T-helper 17 cell (primary cell): ENCODE measurements at places on chromosomes 7 and 10.

GRCh38 chr7:74412603-74413002, 41.1 kb upstream of the GTF2IRD1 start:
- DNase-seq = no peak

DNA sequence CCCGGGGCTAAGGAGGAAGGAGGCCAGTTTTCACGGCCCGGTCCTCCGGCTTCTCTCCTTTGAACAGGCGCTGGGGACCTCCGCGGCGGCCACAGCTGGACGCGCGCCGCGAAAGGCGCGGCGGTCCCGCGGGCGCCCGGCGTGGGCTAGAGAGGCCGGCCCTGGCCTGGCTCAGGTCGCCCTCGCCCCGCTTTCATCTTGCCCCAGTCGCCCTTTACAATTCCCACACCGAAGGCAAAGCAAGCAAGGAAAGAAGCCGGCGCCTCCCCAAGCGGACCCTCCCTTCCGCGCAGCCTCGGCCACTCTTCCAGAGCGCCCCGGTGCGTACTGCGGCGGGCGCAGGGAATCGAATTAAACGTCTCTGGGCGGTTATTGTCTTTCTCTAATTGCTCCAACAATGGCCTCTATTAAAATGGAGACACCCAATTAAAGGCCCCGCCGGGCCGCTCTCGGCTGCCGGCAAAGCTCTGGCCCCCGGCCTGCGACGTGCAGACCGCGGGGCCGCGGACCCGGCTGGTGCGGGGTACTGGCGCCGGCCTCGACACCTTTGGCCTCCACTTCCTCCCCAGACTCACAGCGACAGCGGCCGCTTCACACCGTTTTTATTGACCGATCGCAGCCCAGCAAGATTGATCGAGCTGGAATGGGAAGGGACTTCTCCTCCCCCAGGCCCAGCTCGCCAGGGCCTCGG, 4.5 kb upstream of the GATA3 start:
- no peak for DNase-seq

- DNase-seq = no peak
Observed at GRCh38 chr7:123308254-123308951, 108.6 kb upstream of the SLC13A1 start.

DNA sequence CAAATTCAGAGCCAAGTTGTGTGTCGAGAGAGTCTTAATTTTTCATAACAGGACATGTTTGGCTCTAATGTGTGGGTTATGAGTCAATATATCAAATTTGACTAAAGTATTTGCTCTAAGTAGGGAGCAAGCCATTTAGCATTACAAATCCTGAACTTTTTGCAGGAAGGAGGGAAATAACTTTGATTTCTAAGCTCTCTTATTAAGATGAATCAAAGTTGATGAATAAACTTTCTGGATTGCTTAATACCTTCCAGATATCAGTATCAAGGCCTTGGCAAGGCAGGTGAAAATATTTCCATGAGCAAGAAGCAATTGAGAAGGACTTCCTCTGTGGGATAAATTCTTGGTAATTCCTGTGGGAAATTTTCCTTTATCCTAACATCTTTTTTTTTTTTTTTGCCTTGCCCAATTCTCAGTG, 258.8 kb downstream of the AHR start:
- no peak for DNase-seq

GRCh38 chr7:131952365-131952764, 395.9 kb upstream of the PODXL start:
- no peak for DNase-seq

DNA sequence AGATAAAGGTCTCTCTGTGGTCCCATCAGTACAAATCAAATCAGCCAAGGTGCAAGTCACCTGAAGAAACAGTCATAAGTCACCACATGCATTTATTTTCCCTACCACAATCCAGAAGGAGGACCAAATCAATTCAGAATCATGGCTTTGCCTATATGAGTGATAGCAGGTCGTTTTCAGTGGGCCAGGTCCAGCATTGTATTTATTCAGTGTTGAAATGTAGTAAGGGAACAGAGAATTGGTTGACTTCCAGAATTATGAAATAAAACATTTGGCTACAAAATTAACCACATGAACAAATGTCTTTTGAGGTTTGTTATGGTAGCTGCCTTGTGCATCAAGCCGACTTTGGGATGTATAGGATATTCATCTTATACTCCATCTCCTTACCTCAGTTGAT, 88.4 kb downstream of the POLR1F start:
- no peak for DNase-seq

- no peak for DNase-seq
Observed at GRCh38 chr10:19048489-19048888, at the start of gene MALRD1. Gene MALRD1 (plus strand): TSS chr10:19048801. CDS start chr10:19048939, 138 bp downstream.

- DNase-seq = no peak
Observed at GRCh38 chr10:103802081-103802480, 53.3 kb downstream of the SH3PXD2A start.

DNA sequence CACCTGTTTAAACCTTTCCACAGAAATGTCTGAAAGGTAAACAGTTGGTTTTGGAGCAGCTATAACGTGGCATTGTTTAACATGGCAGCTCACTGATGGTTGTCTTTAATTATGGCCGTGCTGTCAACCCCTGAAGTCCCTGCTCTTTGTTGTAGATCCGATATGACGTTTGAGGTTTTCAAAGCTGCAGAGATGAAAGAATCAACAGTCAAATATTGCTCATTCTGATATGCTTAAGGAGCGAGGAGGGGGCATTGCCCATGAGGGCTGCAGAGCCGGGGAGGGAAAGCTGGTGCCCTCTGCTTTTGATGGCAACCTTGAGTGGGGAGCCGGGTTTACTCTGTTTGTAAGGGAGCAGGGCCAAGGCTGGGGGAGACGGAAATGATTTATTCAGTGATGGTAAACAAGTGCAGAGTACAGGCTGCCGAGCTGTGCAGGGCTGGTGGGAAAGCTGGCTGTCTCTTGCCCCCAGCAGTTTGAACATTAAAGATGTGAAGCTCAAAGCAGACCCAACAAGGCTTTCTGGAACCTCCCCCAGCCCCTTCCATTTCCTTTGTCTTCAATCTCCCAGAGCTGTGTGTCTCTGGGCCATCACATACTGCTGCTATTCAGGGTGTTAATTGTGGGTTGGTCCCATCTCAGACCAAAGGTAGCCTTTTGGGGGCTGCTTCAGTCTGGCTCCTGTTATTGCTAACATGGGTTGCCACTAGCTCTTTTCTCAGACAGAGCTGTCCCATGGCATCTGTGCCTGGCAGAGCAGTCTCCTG, 345.5 kb downstream of the LRMDA start:
- no peak for DNase-seq

DNA sequence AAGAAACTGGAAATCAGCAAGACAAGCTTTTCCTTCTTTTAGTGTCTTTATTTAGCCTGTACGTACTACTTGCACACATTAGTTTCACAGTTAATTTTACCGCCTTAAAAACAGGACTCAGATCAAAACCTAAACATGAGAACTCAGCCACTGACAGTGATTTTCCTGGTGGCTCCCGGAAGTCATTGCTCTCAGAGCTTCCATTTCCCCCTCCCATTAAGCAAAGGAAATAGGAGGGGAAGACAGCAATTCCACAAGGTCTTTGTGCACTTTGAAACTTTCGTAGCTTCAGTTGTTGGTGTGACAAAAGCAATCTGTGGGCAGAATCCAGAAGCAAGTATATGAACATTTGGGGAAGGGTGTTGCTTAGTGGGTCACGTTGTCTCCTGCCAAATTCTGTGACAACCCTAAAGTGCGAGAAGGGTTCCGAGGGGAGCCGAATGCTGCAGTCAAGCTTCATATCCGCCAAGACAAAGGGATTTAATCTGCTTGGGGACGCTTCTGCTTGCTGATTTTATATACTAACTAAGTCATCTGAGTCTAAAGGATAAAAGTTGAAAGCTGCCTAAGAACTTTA, 30.4 kb downstream of the FAM53B start:
- DNase-seq = no peak

DNA sequence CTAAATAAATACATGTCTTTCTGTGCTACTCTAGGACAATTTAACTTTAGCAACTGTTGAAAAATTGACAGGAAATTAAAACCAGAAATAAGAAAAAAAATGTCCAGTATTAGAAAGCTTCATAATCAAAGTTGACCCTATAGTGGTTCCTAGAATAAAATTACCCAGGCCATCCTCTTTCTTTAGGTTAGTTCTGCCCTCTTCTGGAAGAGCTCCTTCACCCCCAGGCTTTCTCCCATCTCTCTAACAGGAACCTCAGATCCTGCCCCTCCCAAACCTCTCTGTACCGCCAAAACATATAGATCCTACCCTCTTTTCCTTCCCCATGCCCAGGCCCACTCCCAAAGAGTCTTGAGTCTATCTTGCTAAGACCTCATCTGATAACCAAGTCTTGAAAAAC, 159.4 kb upstream of the CDK1 start:
- DNase-seq = no peak

- DNase-seq = no peak
Observed at GRCh38 chr7:120864141-120864900, 6.4 kb upstream of the TSPAN12 start.

DNA sequence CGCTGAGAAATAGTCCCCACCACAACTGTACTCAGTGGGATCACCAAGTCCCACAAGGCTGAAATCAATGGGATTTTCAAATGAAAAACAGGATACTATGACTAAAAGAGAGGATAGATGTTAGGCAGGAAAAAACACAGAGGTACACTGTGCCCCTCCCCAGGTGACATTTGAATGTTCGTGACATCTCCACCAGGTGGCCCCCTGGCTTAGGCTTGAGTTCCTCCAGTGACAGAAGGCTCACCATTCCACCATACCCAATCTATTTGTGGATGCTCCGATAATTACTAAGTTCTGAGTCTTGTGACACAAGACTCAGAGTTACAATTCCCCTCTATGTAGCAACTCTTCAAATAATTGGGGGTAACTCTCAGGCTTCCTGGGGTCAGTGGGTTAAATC, 77.5 kb upstream of the KCNMA1 start:
- no peak for DNase-seq

- DNase-seq = no peak
Observed at GRCh38 chr10:21505711-21506278, 19.7 kb downstream of the SKIDA1 start.

- DNase-seq = no peak
Observed at GRCh38 chr10:75211007-75211691, 553 bp downstream of the VDAC2 start.

GRCh38 chr7:67990003-67990402, 993.4 kb downstream of the TYW1 start:
- DNase-seq = no peak

DNA sequence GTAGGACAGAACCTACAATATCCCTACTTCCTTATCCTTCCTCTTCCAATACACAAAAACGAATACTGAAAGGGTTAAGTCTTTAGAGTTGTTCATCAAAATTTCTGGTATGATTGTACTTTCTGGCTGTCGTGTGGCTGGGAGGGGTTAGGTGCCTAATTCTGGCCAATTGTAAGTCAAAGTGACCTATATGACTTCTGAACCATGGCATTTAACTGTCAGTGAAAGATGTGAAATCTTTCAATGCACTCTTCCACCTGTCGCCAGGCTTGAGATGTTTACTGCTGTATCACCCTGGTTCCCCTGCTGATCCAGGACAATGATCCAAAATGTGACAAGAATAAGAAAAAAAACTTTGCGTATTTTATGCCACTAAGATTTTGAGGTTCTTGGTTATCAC, 20.8 kb downstream of the EPC1 start:
- no peak for DNase-seq
